ENCODE measurements at places on chromosomes 16 and 17.
A peak's percentile ranks its signal among the peaks of the same experiment; 100 is the strongest.

- peak; percentile 50 for DNase-seq
Measured at GRCh38 chr17:66567234-66568170, 265.1 kb downstream of the PRKCA start.

GRCh38 chr17:45413498-45413923 lies 19.2 kb downstream of the ARHGAP27 start:
- no peak for DNase-seq

- DNase-seq, result no peak
Measured at GRCh38 chr17:47810200-47810821, 11.3 kb downstream of the OSBPL7 start.

DNA sequence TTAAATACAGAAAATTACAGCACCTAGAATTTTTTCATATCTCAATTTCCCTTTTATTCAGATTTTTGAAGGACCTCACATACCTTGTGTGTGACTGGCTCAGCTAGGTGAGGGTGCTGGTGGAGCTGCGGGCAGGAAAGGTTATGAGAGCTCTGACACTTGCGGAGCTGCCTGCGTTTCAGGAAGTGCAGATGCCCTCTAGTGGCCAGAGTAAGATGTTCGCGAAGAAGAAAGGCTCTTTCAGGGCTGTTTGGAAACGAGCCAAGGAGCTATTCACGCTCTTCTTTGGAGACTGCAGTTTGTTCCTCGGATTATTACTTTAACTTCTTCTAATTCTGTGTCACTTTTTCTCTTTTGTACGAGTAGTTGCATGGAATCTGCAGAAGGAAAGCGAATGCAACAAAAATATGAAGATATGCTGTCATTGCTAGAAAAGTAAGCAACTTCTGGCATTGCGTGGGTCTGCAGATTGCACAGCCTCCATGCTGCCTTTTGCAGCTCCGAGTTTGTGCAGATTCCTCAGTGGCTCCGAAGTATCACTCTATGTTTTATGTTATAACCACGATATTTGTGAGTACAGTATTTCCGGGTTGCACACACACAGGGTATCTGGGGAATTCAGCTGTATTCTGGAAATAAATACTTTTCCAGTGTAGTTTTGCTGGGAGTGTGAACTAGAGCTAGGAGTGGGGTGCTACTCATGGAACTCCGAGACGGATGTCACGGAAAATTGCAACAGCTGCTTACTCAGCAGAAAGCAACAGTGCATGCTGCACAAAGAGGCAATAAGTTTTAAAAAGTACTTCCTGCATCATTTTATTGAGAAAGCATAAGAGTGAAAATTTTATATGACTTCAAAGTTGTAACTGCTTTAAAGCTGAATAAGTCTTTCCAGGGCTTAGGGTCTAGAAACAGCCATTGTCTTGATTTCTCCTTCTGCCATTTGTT lies 46.3 kb downstream of the DNAH9 start:
- peak; percentile 16 for DNase-seq

DNA sequence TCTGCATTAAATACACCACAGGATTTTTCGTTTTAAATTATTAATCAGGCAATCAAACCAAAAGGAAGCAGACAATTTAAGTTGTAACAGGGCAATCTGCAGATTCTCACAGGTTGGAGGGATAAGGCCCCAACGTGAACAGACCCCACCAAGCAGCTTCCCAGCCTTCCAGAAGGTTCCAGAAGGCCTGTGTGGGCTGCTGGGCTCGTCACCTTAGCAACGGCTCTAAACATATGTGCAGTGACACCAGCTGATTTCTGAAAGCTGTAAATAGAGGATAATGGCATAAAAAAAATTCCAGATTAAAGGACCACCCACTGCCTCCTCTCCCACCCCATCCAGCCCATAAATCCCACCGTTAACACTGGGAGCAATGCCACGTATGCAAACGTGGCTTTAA lies 123.8 kb downstream of the ZNF778 start:
- no peak for DNase-seq

DNA sequence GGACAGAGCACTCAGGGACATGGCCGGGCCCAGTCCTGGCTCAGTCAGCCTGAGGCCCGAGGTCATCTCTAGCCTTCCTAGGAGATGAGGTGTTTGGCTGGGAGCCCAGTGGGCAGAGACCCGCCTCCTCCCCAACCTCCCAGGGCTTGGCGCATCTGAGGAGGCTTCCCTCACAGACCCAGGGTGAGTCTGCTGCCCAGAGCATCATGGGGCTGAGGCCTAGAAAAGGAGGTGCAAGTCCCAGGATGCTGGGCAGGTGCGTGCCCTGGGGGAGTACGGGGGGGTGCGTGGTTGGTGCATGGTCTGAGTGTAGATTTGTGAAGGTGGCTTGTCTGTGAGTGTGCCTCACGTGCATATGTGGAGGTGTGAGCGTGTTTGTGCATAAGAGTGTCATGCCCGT lies 4.7 kb downstream of the PDE6G start:
- no peak for DNase-seq

DNA sequence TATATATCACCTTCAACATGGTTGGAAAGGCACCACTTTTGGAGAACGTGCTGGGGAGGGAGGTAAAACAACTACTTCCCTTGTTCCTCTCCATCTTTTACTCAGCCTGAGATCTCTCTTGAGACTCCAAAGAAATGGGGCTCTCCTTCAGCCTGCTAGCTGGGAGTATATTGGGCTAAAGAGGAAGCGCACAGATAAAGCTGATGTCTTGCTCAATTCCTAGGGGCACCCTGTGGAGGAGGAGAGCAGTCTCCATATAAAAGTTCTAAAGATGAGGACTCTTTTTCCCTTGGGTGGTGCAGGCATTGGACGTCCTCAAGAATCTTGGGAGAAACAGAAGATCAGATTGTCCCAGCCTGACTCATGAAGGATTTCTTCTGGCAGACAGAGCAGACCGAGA lies 4.6 kb upstream of the ETV4 start:
- no peak for DNase-seq

DNA sequence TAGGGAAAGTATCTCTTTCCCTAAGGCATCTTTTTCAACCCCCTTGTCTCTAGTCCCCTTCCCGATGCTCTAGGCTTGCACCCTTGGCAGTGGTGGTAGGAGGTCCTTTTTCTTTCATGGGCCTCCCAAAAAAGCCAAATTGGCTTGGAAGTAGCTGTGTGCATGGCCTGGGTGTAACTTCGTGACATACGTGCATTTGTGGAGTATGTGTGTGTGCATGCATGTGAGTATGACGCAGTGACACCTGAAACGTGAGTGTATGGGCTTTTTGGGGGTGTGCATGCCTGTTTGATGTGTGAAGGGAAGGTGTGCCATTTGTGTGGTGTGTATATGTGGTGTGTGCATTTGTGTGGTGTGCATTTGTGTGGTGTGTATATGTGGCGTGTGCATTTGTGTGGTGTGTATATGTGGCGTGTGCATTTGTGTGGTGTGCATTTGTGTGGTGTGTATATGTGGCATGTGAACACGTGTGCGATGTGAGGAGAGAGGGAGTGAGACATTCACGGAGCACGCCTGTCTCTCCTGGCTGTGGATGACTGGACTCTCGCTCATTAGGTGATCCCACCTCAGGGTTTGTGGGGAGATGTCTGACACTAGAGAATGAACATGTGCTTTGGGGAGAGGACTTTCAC lies 15.7 kb downstream of the IGFBP4 start:
- DNase-seq, result no peak

DNA sequence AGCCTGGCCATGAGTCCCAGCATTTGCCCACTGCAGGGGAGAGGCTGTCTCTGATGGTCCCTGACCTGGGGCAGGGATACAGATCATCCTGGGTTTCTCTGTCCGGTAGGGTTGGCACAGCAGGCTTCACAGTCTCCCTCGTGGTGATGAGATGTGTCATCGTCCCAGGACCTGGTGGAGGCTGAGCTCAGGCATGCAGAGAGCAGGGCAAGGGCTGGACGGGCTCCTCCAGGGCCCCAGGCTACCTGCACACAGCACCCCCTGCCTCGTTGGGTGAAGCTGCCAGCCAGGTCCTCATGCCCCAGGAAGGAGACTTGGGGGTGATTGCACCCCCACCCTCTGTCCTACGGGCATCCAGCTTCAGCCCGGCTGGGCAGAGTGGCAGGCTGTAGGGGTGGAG lies 155.8 kb upstream of the GSE1 start:
- no peak for DNase-seq

DNA sequence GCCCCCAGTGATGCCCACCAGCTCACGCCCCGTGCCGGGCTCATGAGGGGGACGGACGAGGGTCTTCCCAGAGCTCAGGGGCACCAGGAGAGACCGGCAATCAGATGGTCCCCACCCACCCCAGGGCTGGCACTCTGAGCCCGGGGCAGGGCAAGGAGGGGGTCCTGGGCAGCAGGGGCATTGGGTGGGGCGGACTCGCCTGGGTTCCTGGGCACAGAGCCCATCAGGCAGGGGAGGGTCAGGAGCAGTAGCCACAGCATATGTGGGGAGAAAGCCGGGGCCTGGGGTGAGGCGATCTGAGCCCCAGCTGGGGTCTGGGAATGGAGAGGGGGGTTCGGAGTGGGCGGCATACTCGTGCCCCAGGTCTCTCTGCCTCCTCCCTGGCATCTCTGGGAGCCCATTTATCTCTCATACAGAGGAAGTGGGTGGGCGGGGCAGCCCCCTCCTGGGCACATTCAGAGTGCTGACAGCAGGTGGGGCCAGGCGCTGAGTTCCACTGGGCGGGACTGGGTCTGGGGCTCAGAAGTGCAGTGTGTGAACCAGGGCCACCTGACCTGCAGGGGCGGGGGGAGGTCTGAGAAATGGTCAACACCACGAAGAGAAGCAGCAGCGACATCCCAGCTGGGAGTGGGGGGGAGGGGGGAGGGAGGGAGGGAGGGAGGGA lies 20.5 kb upstream of the UBE2I start:
- DNase-seq, result no peak

DNA sequence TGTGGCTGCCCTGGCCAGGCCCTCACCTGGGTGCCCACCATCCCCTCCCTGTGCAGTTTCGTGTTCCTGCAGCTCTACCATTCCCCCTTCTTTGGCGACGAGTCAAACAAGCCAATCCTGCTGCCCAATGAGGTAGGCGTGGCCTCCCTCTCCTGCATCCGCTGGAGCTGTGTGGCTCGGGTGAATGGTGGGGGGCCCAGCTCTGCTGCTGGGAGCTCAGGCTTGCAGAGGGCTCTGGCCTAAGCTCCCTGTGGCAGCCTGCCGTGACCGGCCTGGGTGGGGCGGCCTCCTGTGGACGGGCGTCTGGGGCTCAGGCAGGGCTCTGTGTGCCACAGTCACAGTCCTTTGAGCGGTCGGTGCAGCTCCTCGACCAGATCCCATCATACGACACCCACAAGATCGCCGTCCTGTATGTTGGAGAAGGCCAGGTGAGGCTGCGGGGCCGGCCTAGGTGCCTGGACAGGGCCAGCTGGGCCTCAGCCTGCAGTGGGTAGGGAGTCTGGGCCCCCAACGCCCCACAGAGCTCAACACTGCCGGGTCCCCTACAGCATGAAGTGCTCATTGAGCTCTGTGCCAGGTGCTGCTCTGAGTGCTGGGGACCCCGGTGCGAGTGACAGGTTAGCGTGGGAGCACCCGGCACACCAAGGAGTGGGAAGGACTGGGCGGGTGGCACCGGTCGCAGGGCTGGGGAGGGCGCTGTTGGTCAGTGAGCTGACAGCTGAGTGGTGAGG lies 37.3 kb downstream of the TSC2 start:
- no peak for DNase-seq

GRCh38 chr17:7846765-7847661 lies 7.9 kb upstream of the TMEM88 start:
- no peak for DNase-seq

DNA sequence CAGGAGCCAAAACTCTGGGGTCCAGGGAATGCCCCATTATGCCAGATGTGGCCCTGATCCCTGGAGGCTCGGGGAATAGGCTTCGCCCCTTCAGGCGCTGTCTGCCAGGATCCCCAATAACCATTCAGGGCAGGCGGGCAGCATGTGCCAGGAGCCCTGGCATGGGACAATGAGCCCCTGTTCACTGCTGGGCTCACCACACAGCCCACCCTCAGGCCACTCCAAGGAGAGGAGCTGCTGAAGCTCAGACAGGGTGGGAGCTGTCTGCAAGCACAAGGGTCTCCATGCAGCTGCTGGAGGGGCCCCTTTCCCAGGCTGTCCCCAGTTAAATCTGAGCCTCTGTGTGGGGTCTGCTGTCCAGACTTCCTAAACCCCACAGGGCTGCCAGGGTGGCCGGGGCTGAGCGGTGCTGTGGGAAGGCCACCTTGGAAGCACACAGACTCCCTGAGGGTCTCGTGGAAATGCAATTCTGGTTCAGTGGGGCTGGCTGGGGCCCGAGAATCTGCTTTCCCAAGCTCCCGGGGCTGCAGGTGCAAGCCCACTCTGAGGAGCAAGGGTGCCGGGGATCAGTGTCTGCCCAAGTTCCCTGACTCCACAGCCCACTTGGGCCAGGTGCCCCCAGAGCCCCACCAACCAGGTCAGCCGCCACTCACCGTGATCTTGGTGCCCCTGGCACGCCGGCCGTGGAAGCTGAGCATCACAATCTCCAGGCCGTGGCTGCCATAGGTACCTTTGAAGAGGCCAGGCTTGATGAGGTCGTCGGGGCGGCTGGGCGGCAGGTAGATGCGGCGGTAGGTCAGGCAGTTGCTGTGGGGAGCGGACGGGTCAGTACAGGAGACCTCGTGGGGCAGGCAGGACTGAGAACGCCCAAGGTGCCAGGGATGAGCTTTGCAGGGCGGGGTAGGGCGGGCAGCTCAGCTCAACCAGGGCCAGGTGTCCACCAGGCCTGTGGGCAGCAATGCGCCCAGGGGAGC lies 17.7 kb upstream of the C16orf95 start:
- peak; percentile 19 for DNase-seq

- no peak for DNase-seq
Measured at GRCh38 chr17:34365340-34365739, 2.3 kb upstream of the CCL1 start.

DNA sequence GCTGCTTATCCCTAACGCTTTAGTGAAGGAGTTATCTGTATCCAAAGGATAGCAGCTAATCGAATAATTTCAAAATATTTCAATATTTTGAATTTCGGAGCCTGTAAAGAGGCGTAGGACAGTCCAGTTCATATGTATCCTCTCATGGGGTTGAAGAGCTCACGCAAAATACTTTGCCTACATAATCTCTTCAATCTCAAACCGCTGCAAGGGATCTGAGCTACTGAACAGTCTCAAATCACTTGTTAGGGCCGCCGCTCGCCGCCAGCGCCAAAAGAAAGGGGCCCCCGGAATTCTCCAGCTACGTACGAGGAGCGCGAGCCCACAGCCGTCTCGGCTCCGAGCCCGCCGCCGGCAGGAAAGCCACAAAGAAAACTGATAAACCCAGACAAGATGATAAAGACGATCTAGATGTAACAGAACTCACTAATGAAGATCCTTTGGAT lies 601 bp upstream of the RFWD3 start:
- DNase-seq, result no peak

GRCh38 chr17:13008461-13008860 lies 9.4 kb downstream of the ELAC2 start:
- no peak for DNase-seq

GRCh38 chr17:10798910-10799309 lies 5.0 kb downstream of the TMEM238L start:
- DNase-seq, result no peak

Data from caudate nucleus (tissue), 63 donors.